ENCODE measurements at places on chromosomes 16 and 17. TPM values are rescaled to one million over a fixed set of nuclear protein-coding genes. Genes with fewer than 3 reads are reported as not detected.

DNA sequence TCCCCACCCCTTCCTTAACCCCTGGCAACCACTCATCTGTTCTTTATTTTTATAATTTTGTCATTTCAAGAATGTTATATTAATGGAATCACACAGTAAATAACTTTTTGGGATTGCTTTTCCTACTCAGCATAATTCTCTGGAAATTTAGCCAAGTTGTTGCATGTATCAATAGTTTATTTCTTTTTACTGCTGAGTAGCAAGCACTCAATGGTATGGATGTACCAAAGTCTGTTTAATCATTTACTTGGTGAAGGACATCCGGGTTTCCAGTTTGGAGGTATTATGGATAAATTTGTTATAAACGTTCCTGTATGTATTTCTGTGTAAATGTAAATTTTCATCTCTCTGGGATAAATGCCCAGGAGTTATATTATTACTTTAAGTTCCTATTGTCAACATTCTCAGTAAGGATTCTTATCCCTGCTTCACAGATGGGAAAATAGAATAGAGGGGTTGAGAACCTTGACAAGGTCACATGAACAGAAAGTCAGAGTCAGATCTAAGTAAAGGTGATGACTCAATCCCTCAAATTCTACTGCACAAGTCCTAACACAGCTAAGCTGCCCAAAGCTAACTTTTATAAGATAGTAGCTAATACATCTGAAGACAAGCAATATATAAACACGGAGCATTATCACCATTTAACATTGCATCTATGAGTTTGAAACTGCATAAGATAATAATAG, 62.4 kb upstream of the MTMR4 start:
- no peak for DNase-seq

GRCh38 chr16:15803618-15804017, 53.2 kb downstream of the MYH11 start:
- DNase-seq = no peak

The CD300H gene
- total RNA-seq = not detected

The NT5C3B gene
- 75.8 TPM for total RNA-seq

The NOS2 gene
- 1.0 TPM for total RNA-seq

The RPL13 gene
- total RNA-seq = 7,265 TPM
